NCI-H2081 (cell line): ENCODE measurements at places on chromosomes 16 and 17.

GRCh38 chr17:71668807-71669206, 452.0 kb upstream of the SOX9 start:
- no peak for DNase-seq

- DNase-seq, result peak; percentile 17
Measured at GRCh38 chr16:84730406-84731106, 30.8 kb downstream of the USP10 start.

DNA sequence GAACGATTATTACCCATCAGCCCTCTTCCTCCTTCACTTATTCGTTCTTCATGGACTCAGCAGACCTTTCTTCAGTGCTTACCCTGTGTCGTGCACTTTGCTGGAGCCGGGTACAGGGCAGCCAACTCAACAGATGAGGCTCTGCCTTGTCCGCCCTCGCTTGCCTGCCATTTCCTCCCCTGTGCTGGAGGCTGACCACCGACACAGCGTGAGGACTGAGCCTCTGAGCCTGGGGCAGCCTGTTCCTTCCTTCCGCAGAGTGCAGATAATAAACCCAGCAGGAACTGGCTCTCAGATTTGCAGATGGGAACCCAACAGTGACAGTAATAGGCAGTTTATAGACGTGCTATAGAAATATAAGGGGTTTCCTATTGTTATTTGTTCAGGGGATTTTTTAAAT, 7.0 kb upstream of the SLC39A11 start:
- peak; percentile 69 for DNase-seq

DNA sequence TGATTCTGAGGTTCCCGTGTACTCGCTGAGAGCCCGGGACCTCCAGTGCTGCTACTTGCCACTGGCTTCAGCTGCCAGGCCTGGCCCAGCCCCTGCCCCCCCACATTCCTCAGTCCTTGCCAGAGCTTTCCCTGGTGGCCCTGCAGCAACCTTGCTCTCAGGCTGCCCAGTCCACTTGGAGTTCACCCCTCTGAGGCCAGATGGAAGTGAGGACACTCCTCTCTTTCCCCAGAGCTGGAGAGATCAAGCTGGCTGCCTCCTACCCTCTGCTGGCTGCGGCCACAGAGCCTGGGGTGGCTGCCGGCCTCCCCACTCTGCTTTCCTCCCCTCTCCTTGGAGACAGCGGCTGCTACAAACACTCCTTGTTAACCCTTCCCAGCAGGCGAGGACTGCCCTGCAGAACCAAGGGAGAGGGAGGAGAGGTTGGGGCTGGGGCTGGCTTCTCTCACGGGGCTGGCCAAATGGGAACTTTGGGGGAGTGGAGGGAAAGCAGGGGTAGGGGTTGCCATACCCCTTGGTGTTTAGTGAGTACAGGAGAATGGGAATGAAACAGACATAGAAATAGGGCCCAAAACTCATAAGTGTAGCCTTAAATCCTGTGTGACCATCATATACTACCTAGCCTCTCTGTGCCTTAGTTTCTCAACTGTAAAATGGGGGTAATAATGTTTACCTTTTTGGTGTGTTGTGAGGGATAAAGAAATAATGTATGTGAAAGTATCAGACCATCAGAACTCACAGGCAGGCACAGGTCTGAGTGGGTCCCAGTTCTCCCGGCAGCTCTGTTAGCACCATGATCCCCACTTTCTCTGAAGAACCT, at the start of gene GAS2L2:
GAS2L2 (minus strand) TSS at position 295 of the 820 bp plus-strand sequence. CDS start 389 bp downstream, outside the sequence.
- no peak for DNase-seq

DNA sequence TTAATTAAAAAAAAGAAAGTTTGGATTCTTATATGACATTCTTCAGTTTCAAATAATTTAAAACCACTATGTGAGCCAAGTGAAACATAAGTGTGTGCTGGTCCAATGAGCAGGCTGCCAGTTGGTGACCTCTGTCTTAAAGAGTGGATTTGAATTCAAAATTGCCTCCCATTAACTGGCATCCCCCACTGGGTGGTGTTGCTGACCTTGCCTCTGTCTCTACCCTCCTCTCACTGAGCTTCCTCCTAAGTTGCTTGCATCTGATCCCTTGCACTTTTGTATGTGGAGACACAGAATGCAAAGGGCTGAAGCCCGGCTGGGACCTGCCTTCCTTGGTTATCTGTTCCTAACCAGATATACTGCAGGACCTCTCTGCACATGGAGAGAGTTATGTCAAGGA, 160.6 kb downstream of the CYLD start:
- no peak for DNase-seq

- no peak for DNase-seq
Measured at GRCh38 chr17:4161192-4161966, 18.4 kb downstream of the CYB5D2 start.

- DNase-seq, result no peak
Measured at GRCh38 chr17:57718878-57719277, 26.2 kb downstream of the CCDC182 start.

DNA sequence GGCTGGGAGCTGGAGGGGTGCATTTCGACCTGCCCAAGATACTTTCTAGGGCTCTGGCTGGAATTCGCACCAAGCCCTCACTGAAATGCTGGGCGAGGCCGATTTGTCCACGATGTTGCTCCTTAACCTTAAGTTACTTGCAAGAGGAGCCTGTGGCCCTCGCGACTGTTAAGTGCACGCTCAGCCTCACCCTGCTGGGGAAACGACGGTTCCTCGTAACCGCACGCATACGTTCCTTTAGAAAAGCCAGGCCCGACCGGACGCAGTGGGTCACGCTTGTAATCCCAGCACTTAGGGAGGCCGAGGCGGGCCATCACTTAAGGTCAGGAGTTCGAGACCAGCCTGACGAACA, 607 bp upstream of the NCOR1 start:
- DNase-seq, result no peak

DNA sequence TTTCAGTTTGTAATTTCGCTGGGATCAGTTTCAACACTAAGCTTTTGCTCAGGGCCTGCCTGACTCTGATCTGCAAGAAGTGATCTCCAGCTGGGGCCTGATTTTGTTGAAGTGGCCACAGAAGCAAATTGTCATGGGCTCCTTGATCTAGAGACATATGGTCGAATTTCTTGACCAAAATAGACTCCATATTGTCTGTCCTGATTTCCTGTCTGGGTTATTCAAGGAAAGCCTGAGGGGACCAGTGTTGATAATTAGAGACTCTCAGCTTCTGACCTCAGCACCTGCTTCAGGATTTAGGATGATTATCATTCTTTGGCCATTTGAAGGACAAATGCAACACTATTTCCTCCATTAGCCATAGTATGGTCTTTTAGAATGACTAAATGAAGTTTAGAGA, 48.9 kb upstream of the MSI2 start:
- DNase-seq, result no peak

- DNase-seq, result no peak
Measured at GRCh38 chr17:80890921-80891396, 100.7 kb upstream of the CHMP6 start.

DNA sequence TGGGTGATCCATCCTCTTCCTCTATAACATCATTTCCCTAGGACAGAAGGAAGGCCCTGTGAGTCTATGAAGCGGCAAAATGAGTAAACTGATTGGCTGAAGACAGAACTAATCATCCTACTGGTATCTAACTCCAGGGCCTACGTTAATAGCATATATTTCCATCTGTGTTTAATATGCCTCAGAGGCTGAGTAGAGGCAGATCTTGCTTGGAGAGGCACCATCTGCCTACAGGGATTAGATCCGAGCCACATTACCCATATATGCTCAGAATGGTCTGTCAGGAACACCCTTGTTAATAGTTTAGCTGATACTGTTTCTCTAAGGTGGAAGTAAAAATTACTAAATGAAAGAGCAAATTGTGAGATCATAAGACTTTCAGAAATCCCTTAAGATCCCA, 13.2 kb upstream of the FOXJ1 start:
- DNase-seq, result no peak

- no peak for DNase-seq
Measured at GRCh38 chr16:14373896-14374295, 256.2 kb downstream of the PARN start.

DNA sequence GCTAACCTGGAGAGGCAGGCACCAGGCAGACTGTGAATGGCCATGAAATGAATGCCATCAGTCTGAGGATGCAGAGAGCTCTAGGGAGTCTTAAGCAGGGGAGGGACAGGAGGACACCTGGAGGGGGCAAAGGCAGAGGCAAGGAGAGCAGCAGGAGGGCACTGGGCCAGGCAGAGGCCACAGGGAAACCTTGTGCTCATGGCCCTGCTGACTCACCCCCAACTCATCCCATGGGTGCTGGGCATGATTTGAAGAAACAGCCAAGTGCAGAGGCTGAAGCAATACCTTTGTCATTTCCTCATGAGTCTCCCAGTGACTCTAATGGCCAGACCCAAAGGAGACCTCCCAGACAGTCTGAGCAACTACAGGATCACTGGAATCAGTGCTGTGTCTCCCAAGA, 141.4 kb downstream of the TMEM132E start:
- no peak for DNase-seq

DNA sequence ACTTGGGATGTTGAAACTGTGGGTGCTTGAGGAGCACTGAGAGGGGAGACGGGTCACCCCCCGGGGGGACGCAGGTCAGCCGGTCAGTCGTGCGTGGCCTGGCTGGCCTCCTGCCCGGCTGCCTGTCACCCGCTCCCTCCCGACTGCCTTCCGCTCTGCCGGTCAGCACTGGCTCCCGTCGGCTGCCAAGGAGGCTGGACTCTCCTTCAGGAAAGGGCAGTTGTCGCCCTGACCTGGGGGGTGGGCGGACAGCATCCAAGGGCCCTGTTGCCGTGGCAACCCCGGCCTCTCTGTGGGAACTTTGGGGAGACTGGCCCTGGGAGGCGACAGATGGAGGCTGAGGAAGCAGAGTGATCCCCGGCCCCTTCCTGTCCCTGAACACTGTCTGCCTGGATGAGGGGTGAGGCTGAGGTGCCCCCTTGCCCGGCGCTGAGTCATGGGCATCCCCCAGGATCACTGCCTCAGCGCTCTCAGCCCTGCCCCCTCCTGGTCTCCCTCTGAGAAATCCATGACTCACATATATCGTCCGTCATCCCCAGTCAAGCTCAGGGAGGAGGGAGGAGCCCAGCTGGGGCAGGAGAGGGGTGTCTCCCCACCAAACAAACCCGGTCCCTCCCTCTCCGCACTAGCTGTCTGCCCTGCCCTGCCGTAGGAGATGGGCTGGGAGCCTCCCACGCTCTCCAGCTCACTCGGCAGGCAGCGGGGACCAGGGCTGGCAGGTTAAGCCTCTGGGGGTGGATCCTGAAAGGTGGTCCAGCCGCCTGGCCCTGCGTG, at the start of gene ADGRG1:
ADGRG1 (plus strand) TSS at position 623 of the 774 bp plus-strand sequence. CDS start 21,658 bp downstream, outside the sequence.
- no peak for DNase-seq

DNA sequence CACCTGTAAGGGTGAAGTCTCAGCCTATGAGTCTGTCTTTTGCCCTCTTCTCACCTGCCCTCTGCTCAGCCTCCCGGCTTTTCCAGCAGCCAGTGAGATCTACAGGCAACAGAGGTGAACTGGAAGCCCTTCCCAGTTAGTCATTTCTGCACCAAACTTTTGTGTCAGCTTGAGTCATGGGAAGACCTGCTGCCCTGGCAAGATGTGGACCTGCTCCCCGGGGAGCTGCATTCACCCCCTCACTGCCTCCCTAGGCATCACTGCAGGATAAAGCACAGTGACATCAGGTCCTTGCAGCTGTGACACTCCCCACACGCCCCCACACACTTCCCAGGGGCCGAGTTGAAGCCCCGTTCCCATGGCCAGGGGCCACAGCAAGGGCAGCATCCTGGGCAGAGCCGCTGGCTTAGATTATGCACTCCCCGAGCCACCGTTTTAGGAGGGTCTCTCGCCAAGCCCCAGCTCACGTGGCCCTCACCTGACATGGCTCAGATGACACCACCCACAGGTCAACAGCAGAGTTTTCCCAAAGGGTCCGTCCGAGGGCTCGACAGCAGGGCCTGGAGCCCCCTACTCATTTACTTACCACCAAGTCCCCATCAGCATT, 6.5 kb upstream of the ABR start:
- no peak for DNase-seq

DNA sequence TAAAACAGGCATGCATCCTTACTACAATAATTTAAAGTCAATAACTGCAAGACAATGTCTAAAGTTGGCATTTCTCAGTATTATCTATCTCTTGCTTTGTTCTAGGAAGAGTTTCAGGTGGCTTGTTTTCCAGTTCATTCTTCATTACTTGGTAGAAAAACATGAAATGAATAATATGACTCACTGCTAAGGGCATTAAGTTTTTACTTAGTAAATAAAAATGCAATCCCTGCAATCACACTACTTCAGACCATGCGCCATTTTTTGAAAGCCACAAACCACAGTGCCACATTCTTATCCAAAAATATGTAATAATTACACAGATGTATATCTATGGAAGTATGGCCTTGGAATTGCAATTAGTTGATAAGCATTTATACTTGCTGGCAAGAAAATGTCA, 55.4 kb downstream of the CREBBP start:
- no peak for DNase-seq

DNA sequence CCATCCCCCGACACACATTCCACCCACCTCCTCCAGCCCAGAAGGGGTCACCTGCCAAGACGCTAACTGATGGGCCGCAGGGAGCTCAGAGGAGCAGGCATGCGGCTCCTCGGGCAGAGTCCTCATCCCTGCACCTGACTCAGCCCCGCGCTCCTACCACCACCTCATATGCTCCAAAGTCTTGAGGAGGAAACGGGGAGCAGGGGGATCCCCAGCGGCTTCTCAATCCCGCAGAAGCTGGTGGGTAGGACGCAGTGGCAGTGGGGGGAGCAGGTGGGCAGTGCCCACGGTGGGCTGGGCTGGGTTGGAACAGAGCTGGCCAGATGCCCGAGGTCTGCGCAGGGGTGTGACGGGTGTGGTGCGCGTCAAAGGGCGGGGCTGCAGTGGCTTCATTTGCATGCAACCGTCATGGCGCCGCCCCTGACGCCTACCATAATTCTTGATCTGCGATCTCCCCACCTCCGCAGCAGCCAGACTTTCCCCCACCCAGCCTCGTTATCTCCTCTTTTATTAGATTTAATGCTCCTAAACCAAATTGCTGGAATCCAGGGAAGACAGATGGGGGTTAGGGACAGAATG, 39.0 kb upstream of the EMP2 start:
- no peak for DNase-seq

GRCh38 chr16:52191531-52192134, 355.3 kb downstream of the TOX3 start:
- peak; percentile 70 for DNase-seq

GRCh38 chr16:69448470-69449193, 24.2 kb downstream of the CYB5B start:
- peak; percentile 32 for DNase-seq

GRCh38 chr16:57846078-57846697, 43.9 kb upstream of the KIFC3 start:
- DNase-seq, result no peak

- DNase-seq, result no peak
Measured at GRCh38 chr16:8679151-8679550, 4.7 kb downstream of the ABAT start.
